Activated CD8-positive, alpha-beta memory T cell treated with anti-CD3 and anti-CD28 coated beads for 1 hour (primary cell): ENCODE measurements at places on chromosomes 6 and 20.

DNA sequence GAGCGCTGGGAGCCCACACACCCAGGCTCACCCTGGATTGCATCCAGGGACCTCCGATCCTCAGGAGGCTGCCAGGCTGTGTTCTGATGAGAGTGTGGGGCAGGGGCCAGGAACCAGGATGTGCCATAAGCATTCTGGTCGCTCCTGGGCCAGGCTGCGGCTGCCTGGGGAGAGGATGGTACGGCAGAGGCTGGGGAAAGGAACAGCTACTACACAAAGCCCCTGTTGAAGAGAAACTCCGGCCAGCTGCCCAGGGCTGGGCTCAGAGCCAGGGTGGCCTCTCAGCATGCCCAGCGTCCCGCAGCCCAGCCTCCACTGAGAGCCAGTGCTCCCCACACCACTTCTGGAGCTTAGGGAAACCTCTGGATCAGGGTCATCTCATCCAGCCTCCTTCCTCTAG lies 21.7 kb upstream of the OCSTAMP start:
- no peak for DNase-seq

- DNase-seq = no peak
Measured at GRCh38 chr6:3349388-3350251, 90.9 kb downstream of the PSMG4 start.

DNA sequence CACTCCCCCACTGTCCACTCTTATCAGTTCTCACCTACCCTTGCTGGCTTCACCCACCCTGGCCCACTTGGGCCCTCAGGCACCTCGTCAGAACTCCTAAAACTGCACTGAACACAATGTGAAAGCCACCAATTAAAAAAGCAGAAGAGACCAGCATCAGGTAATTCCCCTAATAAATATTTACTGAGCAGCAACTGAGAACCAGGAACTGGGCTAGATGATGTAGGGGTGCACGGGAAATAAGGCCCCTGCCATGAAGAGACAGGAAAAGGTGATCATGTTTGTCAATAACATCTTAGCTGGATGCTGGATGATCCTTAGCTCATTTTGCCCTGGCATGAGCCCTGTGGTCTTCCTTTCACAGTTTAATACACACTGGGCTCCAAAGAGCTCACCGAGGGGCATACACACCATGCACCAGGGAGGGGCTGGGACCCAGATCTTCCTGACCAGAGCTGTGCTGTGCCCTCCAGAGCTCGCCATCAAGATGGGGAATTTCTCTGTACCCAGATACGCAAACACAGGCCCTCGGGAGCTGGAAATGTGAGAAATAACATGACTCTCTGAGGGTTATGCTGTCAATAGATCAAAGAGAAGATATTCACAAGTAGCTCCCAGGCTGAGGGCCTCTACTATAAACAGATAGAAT lies 113.6 kb upstream of the SLC22A16 start:
- DNase-seq = no peak

DNA sequence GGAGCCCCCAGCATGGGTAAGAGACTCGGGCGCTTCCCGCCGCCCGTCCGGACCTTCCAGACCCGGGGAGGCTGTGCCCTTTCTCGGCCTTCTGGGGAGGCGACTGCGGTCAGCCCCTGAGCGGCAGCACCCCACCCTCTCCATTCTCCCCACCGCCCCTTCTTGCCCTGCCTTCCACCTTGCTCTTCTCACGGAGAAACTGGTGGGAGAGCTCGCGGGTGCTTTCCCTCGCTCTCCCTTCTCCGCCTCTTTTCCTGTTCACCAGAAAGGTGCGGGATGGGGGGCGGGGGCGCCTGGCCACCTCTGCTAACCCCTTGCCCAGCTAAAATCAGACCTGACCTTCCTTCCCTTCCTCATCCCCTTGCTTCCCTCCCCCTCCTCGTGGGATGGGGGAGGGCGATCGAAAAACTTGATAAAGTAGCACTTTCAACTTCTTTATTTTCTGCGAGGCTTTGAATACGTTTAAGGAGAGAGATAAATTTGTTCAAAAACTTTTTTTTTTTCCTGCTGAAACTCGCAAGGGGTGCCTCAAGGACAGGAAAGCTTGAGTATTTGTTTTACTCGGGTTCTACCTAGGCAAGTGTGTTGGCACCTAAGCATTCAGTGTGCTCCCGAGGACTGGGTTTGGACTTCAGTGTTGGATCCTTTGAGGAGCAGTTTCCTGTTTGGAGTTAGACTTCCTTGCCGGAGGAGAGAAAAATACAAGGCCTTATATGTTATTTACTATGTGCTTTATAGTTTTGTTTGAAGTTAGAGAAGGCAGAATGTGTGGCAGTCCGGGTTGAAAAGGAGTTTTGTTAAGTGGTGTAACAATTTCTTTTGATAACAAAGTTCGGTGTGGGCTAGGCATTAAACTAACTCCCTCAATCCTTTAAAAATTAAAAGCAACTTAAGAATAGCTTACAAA lies 897 bp downstream of the CD2AP start:
- no peak for DNase-seq

DNA sequence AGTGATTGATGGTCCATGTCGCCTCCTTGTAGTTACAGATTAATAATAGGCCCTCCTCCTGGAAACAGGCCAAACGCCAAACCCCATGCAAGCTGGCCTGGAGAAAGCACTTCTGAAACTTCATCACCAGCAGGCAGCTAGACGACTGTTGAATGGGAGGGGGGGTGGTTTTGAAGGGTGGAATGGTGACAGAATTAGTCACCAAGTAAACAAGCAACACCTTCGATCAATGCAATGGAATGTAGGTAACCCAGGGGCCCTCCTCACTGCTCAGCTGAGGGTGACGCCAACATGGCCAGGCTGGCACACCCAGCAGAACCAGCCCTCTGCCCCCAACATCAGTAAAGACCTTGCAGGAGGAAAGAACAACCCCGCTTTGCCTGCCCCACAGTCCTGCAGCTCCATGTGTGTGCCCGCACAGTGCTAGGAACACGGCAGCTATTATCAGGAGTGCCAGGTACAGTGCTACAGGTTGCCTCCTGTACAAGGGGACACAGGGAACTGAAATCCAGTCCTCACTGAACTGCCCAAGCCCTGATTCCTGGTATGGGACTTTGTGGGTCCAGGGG lies 2.7 kb downstream of the BCAS1 start:
- no peak for DNase-seq

DNA sequence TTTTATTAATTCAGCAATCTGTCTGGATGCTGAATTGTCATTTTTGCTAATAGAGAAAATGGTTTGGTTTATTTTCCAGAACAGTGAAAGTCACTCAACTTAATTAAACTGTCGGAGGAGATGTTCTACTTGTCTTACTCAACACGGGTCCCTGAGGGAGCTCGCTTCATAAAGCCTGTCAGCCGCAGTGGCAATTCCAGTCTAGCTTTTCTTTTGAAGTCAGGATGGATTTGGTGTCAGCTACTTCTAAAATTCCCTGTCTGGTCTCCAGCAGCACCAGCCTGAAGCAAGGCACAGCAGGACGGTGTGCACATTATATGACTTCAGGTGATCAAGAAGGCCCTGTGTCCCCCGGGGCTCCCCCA lies 261.5 kb downstream of the SLC24A3 start:
- no peak for DNase-seq

- no peak for DNase-seq
Measured at GRCh38 chr20:56805966-56806365, 176.9 kb downstream of the TFAP2C start.

- DNase-seq = peak; percentile 15
Measured at GRCh38 chr6:152634773-152635172, 2.4 kb downstream of the SYNE1 start.

- no peak for DNase-seq
Measured at GRCh38 chr6:2943564-2943955, 27.8 kb downstream of the SERPINB6 start.

DNA sequence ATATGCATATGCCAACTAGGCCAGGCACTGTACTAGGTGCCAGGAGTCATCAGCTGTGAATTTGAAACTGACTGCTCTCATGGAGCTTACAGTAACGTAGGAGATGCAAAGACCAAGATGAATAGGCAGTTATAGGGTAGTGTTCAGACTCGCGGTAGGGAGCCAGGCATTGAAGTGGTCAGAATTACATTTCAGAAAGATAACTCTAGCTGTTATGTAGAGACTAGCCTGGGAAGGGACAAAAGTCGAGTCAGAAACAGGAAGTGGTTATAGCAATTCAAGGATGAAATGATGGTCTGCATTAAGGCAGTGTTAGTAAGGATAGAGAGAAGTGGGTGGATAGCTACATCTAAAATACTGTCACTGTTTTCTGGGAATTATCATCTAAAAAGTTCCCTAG lies 56.6 kb downstream of the PCMT1 start:
- no peak for DNase-seq

- DNase-seq = no peak
Measured at GRCh38 chr20:35104685-35105295, 12.2 kb upstream of the TRPC4AP start.

GRCh38 chr20:1124421-1124820 lies 6.0 kb downstream of the PSMF1 start:
- no peak for DNase-seq

DNA sequence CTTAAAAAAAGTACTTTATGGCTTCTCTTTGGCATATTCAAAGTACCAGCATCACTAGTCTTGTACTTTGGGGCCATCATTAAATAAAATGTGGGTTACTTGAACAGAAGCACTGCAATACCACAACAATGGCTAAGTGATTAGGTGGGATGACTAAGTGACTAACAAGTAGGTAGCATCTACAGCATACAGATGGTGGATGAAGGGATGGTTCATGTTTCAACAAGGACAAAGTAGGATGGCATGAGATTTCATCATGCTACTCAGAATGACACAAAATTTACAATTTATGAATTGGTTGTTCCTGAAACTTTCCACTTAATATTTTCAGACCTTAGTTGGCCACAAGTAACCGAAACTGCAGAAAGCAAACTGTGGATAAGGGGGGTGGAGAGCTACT lies 7.7 kb downstream of the MPC1 start:
- no peak for DNase-seq

- no peak for DNase-seq
Measured at GRCh38 chr20:1813101-1813529, 82.1 kb upstream of the SIRPA start.

GRCh38 chr6:96651816-96652215 lies 88.9 kb downstream of the FHL5 start:
- DNase-seq = no peak

DNA sequence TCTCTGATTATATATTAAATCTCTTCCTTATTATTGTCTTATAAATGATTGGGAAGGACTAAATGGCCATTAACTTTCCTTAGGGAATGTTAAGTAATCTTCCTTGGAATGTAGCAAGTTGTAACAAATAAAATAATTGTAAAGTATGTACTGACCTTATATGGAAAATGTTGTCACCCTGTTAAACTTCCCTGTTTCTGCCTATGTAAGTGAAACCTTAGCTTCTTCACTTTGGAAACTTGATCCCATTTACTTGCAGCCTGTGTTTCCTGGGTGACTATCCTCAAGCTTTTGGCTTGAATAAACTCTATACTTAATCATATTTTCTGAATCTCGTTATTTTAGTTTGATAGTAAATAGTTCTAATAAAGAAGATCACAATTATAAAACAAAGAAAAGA lies 519.5 kb upstream of the PTCHD4 start:
- DNase-seq = no peak

GRCh38 chr6:169269180-169270076 lies 15.8 kb upstream of the THBS2 start:
- no peak for DNase-seq

DNA sequence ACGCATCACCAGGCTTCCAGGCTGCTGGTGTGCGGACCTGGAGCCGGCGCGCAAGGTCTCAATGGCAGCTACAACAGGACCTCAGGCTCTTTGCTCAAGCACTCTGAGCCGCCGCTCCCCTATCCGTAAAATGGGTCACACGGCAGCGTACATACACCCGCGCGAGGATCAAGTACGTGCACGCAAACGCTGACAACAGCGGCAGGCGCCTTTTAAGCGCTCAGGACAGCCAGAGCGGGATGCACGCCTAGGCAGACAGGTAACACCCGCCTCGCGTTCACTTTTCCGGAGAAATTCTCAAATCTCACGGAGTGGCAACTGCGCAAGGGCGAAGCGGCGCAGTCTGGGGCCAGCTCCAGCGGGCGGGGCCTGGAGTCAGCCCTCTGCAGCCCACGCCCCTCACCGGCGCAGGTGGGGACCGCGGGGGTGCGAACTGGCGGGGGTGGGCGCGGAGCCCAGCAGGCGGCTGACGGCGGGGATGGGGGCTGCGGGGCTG lies 535 bp downstream of the EXOC2 start:
- DNase-seq = peak; percentile 34

DNA sequence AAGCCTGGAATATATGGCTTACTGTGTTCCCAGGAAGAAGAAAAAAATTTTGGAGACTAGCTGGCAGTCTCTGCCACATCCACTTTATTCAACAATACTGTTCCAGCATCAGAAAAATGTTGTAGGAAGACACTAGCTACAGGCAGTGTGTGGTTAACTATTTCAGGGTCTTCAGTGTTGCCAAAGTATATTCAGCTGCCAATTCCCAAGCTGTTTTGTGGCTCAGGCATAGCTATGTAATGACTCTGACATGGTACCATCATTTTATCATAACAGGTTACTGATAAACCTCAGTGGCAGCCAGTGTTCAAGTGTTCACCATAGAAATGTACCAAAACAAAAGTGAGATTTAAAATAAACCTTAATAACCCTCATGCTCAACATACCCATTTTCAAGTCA lies 503.1 kb downstream of the ADGRB3 start:
- no peak for DNase-seq

GRCh38 chr20:59988141-59988540 lies 29.9 kb downstream of the CDH26 start:
- no peak for DNase-seq

GRCh38 chr20:14576196-14576877 lies 238.9 kb upstream of the FLRT3 start:
- DNase-seq = no peak

- no peak for DNase-seq
Measured at GRCh38 chr20:2084703-2085102, 16.9 kb upstream of the STK35 start.

DNA sequence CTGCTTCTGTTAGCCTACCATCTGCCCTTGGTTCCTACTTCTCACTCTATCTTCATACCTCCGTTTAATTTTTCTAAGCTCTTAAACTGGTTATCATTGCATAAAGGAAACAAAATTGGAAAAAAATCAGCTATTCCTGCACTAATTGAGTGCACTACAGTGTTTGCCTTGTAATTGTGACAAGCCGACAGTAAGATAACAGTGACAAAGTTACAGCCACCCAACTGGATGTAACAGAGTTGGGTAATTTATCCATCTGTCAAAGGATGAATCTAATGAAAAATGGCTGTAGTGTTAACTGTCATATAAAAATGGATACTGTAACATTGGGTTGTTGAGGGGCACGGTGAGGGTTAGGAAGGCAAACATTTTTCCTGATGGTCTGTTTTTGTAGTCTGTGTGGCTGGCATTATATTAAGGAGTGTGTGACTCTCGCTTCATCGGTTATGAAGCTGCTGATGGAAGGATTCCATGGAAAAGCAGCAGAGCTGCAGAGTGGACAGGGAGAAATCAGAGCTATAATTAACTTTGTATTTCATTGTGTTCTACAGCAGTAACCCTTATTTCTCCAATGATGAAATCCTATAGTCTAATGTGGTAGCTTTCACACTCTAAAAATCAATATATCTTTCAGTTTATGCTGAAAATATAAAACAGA lies 12.7 kb downstream of the PBOV1 start:
- no peak for DNase-seq
